ENCODE measurements at places on chromosomes 6 and 20.

- DNase-seq = no peak
These were observed 1.9 kb downstream of the EDN1 start for GRCh38 chr6:12291839-12292604.

DNA sequence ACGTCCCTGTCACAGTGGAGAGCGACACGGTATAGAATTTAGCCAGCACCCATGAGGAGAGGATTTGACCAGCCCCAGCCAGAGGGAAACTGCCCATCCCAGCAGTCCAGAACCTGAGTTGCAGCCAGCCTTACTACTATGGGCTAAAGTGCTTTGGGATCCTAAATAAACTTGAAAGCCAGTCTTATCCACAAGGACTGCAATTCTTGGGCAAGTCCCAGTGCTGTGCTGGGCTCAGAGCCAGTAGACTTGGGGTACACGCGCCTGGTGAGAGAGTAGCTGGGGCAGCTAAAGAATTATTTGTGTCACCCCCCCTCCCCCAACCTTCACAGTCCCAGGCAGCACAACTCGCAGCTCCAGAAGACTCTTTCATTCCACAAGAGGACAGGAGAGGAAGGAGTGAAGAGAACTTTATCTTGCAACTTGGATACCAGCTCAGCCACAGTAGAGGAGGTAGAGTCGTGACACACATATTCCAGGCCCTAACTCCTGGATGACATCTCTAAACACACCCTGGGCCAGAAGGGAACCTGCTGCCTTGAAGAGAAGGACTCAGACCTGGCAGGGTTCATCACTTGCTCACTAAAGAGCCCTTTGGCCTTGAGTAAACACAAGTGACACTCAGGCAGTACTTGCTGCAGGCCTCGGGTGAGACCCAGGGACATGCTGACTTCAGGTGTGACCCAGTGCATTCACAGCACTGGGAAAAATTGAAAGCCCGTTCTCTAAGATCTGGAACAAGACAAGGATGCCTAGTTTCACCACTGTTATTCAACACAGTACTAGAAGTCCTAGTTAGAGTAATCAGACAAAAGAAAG lies 100.3 kb downstream of the REV3L start:
- DNase-seq = no peak

DNA sequence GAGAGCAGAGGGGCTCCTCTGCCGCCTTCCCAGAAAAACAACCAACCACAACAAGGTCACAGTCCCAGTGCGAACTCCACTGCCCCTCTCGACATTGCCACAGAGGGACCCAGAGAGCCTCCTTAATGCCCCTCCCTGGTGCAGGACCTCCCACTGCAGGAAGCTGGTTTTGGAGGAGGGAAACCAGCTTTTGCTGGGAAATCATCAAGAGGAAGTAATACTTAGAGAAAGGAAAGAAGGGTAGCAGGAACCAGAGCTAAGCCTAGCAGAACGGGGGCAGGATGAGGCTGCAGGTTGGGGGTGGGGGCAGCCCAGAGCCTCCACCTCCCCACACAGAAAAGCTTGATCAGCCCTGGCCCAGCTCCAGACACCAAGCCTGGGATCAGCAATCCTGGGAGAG lies 37.7 kb upstream of the SIRPA start:
- no peak for DNase-seq

GRCh38 chr20:33576432-33577125 lies 85.5 kb upstream of the C20orf144 start:
- peak; percentile 81 for DNase-seq

GRCh38 chr6:49051281-49051680 lies 411.8 kb downstream of the MMUT start:
- no peak for DNase-seq

- DNase-seq = no peak
These were observed 122.4 kb downstream of the IPCEF1 start for GRCh38 chr6:154234019-154234772.

DNA sequence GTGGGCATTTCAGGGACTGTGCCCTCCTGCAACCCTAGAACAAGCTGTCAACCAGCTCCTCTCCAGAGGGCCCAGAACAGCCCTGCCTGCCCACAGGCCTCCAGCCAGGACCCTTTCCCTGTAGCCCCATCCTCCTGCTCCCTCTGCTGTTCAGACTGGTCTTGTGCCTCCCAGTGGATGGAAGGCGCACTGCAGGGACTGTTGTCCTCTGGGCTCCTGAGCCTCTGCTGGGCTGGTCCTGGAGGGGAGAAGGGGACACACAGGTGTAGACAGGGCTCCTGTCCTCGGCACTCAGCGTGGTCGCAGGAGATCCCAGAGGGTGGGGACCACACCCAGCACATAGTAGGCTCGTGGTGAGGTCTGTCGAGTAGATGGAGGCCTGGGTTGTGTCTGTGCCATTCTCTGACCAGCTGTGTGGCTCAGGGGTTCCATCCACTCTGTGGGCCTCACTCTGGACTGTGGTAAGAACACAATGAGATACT lies 11.5 kb downstream of the ITPR3 start:
- no peak for DNase-seq

DNA sequence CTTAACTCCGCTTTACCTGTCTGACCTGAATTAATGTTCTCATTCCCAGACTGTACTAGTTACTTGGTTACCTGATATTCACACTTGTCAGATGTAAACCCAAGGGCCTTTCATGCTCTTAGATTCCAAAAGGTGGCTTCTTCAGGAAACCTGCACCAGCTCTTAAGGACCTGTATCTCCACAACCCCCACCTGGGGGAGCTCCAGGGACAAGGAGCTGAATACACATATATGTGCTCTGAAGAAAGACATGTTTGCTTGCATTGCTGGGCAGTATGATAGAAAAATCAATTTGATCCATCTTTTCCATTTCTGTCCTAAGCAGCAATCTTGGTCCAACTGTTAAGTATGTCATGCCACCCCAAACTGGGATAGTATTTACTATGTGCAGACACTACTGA lies 64.8 kb upstream of the POU3F2 start:
- DNase-seq = peak; percentile 4

DNA sequence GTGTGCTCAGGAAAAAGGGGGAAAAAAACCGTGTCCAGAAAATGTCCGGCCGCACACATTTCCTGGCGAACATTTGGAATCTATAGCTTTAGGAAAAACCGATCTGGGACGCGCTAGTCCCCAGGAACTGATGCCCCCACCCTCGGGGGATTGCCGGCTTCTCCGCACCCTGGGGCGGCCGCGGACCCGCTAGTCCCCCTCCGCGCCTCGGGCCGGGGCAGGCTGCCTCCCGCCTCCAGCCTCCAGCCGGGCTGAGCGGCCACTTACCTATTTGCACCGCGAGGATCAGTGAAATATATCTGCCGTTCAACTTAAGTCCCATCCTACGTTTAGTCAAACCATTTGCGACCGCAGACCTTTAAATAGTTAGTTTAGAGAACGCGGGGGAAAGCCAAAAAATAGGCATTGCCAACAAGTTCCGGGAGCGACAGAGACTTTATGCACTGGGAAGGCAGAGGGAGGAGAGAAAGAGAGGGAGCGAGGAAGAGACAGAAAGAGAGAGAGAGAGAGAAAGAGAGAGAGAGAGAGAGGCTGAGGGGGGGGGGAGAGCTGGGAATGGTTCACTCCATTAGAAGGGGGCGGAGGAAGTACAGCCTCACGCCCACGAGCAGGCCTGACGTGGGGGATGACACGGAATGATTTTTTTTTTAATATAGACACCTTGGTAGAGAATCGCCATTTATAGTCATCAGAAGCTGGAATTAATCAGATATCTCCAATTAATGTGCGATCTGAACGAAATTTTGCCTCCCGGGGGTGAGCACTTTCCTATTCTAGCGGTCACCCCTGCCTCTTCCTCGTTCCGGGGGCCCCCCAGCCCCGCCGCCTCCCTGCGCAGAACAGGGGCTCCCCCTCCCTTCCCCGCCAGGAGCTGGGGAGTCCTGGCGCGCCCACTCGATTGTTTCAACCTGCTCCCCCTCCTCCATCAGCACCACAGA lies at the start of gene NRN1:
Gene NRN1, minus strand, starts transcription at position 498 of the 938 bp plus-strand sequence. Its CDS starts 176 bp downstream, at position 322.
- peak; percentile 62 for DNase-seq

- no peak for DNase-seq
These were observed 380.3 kb downstream of the PREX1 start for GRCh38 chr20:48447456-48447855.

DNA sequence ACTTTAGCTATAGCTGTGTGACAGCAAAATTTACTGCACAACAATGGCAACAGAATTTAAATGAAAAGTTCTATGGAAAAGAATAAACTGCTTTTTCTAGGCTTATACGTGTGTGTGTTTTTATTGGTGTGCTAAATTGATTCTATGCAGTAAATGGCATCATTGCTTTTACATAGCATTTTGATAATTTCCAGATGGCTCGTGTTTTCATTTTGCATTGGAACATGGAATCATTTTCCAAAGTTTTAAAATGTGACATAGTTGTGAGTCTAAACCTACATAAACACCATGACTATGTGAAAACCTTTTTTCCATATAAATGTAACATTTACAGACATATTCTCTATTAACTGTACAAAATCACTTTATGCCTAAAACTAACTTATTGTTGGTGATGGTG lies 127.8 kb downstream of the SIM1 start:
- no peak for DNase-seq

- no peak for DNase-seq
These were observed 16.6 kb downstream of the ADTRP start for GRCh38 chr6:11761744-11762620.

GRCh38 chr20:62056377-62056776 lies 9.3 kb downstream of the TAF4 start:
- DNase-seq = no peak

GRCh38 chr6:27795697-27796494 lies 116.3 kb downstream of the OR2B2 start:
- DNase-seq = peak; percentile 94

DNA sequence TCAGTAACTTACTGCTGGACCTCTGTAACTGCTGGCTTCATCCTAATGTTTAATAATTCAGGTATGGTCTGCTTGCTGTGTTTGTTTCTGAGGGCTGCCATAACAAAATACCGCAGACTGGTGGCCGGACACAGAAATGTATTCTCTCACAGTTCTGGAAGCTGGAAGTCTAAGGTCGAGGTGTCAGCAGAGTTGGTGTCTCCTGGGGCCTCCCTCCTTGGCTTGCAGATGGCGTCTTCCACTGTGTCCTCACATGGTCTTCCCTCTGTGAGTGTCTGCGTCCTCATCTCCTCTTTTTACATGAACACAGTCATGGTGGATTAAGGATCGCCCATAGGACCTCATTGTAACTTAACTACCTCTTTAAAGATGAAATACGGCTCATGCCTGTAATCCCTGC lies 389.7 kb upstream of the JARID2 start:
- no peak for DNase-seq

DNA sequence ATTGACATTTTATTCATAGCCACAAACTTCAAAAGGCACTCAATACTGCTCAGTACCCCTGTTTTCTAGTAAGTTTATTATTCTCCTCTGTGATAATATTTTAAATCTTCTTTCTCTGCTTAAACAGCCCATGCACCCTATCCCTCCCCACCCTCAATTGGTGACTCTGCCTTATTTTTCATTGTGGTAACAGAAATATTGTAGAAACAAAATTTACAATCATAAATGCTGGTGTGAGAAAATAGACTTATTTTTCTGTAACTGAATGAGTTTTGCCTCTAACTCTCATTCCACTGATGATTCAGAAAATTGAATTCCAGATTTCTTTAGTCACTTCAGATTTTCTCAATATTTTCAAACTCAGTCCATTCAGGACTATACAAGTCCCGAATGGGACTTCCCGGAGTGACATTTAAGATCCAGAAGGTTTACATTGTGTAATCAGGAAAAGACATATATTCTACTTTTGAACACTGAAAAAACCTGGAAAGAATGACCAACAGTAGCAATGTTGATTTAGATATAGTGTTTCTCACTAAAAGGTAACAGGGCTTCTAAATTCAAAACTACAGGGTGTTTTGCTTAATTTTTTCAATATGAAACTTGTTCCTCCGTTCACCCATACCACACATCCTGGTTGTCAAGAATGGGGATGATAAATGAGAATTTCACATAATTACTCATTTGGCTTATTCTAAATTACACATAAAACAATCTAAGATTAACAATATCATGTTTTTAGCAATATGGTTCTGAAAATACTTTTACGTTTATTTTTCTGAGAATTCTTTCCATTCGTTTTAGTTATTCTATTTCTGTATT lies 34.8 kb upstream of the UST start:
- DNase-seq = no peak

DNA sequence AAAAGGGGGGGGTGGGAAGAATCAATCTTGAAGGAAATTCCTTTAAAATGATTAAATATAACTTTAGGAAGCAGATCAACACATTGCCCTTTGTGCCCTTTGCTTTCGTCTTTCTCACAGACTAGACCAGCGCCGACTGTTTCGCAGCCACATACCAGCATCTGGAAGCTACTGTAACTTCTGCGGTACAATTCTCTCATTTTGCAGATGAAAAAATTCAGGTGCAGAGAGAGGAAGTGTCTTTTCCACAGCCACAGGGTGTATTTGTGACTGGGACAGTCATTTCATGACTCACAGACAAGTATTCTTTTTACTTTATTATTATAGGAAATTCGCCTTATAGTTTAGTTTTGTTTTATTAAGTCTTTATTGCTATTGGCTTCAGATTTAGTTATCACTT lies 84.2 kb downstream of the UST start:
- DNase-seq = no peak

GRCh38 chr20:35539756-35540212 lies 2.1 kb upstream of the ERGIC3 start:
- peak; percentile 27 for DNase-seq

GRCh38 chr6:34340394-34340793 lies 52.1 kb downstream of the NUDT3 start:
- no peak for DNase-seq

DNA sequence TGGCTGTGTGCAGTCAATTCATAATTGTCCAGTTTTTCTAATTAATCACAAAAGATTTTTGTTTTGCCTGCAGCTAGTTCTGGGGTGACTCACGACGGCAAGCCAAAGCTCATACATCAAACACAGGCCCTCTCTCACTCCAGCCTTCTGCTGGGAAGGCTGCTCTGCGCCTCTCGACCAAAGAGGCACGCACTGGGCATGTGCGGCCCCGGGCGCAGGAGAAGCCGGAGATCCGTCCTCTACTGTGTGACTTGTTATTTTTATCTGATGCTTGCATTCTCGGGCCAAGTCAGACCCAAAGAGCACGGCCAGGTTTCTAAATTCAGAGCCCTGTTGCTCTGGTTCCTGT lies 98.5 kb downstream of the TFAP2A start:
- DNase-seq = no peak

- DNase-seq = no peak
These were observed 9.7 kb upstream of the ARHGAP18 start for GRCh38 chr6:129719692-129720091.

DNA sequence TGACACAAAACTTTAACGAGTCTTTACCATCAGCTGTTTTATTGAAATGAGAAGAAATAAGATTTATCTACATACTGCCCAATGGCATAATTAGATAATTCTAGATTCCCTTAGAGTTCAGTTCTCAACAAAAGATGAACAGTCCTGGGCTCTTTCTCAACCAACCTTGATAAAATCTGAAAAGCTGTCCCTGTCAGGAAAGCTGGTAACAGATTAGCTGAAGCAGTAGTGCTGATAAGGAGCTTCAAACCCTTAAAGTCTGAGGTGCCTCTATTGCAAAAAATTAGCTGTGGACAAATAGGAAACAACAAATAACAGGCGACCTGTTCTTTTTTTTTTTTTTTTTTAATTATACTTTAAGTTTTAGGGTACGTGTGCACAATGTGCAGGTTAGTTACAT lies 35.9 kb upstream of the FAM135A start:
- no peak for DNase-seq
